NCI-H2029 (cell line): ENCODE measurements at places on chromosomes 13 and 19.

DNA sequence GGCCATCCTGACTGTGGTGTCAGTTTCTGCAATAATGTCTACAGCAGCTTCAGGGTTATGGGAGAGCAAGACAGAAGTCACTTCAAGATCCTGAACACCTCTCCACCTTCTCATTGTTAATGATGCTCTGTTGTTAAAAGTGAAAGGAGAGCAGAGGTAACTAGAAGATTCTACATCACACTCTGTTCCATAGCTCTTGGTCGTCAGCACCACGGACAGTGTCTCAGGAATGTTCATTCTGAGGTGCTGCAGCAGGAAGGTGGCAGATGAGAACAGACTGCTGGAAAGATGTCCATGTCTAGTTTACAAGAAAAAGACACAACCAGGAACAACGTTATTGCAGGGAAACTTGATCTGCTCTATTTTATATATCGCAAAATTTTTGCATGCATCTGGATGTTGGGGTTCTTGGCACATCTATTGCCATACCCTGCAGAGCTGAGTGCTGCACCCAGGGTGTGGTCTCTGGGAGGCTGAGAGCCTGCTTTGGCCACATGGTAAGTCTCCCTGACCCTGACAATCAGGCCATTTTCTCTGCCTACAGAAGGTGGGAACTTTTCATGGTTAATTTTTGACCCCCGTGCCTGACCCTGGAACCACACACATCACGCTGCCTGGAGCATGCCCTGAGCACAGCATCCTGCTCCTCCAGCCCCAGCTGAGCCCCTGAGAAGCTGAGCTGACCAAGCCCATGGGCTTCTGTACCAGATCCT lies 12.7 kb downstream of the CEACAM21 start:
- no peak for DNase-seq

DNA sequence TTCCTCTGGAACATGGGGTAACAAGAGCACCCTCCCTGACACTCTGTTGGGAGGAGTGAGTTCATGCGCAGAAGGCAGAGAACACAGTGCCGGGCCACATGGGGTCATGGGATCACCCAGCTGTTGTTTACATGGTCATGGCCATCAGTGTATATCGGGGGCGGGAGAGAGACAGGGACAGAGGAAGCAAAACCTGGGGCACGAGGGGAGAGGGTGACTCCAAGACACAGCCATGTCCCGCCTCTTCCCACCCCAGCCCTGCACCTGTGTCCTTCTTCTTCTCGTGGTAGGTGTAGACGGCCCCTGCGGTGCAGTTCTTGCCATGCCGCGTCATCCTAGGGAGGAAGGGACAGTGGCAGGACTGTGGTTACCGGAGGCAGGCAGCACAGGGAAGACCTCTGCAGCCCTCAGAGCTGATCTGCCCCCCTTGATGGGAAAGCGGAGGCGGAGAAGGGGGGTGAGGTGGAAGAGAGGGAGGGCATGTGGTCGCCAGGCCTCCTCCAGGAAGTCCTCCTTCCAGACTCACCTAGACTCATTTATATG lies 19.9 kb downstream of the NOSIP start:
- DNase-seq: no peak

DNA sequence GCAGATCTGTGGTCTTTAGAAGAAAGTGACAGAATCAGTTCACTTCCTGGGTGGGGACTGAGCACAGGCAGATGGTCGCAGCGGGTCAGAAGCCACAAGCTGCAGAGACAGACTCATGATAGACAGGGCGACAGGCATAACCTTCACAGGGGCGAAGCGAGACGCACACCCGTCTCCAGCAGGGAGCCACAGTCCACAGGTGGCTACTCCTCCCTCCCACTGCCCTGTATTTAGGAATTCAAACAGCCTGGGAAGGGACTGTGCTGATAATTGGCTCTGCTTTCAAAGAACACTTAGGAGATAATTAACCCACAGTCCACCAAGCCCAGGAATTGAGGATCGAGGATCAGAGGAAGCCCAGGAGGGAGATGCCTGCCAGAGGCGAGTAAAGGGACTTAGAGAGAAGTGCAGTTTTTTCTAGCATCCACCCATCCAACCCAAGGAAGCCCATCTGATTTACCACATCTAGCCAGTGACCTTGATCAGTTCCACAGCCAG lies 23.2 kb downstream of the RFX2 start:
- peak; percentile 37 for DNase-seq

- no peak for DNase-seq
Observed at GRCh38 chr13:39100996-39101738, 62.9 kb downstream of the NHLRC3 start.

GRCh38 chr13:79936368-79937136 lies 404.4 kb downstream of the SPRY2 start:
- DNase-seq: no peak

DNA sequence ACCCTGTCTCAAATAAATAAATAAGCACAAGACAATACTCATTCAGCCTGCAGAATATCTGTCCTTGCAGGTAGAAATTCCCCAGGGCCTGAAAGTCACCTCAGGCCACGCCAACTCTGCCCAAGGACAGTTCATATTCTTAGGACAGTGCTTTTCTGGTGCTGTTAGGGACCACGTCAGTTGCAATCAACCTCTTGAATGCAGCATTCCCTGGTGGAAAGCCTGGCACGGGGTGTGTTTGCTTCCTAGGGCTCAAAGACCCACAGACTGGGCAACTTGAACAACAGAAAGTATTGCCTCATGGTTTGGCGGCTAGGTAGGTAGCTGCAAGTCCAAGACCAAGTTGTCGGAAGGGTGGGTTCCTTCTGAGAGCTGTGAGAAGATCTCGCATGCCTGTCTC lies 160.3 kb downstream of the KCTD15 start:
- DNase-seq: no peak

DNA sequence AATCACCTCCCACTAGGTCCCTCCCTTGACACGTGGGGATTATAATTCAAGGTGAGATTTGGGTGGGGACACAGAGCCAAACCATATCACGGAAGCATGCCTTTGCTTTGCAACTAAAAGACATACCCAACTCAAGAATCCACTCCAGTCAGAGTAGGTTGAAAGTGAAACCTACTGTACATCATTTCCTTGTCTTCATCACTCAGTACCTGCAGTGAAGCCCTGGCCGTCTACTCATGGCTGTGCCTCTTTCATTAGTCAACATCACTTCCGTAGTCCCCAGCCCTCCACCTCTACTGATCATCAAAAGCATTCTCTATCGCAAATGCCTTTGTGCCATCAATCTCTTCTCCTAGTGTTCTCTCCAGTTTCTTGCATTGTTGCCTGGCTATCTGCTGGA lies 343.1 kb upstream of the ARGLU1 start:
- no peak for DNase-seq

- DNase-seq: no peak
Observed at GRCh38 chr19:41541990-41542584, 33.9 kb upstream of the CEACAM21 start.

DNA sequence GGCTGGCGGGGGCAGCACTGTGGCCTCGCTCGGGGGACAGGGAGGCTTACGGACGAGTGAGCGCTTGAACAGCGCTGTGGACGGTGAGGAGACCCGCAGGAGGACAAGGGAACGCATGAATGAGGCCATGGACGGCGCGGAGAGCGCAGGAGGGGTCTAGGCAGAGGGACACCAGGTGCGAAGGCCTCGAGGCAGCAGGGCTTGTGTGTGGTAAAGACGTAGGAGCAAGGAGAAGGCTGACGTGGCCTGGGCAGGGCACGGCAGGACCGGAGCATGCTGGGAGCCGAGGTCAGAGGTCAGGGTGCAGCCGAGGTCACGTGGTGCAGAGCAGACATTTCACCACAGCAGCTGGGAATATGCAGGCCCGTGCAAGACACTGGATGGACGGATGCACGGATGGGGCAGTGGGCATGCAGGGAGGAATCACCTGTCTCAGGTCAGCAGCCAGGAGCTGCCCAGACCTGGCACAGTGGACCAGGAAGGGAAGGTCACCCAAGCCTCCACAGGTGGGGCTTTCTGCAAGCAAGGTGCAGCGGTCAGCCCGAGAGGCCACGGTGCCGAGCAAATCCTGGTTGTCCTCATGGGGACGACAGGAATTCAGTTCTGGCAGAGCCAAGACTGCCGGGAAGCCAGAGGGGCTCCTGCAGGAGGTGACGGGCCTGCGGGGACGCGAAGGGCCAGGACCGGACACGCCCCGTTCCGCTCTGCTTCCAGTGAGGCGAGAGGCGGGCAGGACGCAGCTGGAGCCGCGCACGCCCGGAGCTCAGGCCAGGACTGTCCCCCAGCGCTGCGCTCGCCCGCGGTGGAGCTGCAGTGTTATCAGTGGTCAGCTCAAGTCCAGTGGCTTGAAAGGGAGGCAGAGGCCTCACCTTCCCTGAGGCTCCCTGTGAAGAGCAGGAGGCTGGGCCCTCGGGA lies 72.2 kb downstream of the RASA3 start:
- DNase-seq: no peak

GRCh38 chr13:54699831-54700230 lies 1671.2 kb downstream of the OLFM4 start:
- no peak for DNase-seq

- no peak for DNase-seq
Observed at GRCh38 chr19:35141837-35142605, 1.0 kb upstream of the FXYD7 start.

- peak; percentile 85 for DNase-seq
Observed at GRCh38 chr19:55209693-55210472, 582 bp upstream of the PTPRH start.

DNA sequence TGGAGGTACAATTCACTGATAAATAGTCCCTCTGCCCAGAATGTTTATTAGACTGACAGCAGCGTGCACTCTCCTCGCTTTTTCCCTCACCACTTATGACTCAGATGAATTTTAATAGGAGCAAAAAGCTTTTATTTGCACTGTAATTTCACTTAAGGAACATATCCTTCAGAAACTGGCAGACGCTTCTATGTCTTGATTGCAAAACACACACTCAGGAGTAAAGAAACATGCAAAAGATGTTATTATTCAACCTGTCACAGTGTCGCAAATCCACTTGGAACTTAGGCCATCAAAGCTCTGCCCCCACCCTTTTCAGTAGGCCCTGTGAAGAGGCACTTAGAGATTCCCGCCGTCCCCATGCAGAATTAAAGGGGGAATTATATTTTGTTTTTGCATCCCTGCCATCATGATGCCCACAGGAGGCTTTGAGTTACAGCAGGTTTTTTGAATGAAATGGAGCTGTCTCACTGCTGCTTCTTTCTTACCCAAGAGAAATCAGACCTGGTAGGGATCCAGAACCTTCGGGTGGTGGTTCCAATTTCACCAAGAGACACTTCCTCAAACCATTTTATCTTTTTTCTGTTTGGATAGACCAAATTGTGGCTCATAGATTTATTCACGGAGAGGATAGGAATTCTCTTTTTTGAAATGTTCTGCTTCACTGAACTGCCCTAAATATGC lies 74.5 kb downstream of the GGACT start:
- DNase-seq: peak; percentile 53

DNA sequence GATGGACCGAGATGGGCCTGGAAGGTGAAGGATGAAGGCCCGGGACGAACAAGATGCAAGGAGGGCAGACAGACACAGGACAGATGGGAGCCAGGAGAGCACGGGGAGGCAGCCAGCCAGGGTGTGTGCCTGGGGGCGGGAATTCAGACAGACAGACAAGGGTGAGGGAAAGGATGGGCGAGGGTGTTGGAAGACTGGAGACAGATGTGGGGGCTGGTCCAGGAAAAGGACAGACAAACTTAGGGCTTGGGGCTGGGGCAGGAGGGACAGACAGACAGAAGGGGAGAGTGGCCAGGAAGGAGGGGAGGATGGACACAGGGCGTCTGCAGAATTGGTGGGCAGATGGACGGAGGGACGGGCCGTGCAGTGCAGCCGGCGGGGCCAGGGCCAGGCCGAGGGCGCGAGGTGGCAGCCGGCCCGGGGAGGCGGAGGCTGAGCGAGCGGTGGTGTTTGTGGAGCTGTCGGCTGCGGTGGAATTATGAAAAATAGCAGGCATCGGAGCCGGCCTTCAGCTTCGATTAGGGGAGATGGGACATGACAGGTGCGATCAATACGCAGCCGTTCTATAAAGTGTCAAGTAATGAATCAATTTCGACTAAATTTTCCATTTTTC lies 4.6 kb upstream of the ERFL start:
- DNase-seq: no peak

DNA sequence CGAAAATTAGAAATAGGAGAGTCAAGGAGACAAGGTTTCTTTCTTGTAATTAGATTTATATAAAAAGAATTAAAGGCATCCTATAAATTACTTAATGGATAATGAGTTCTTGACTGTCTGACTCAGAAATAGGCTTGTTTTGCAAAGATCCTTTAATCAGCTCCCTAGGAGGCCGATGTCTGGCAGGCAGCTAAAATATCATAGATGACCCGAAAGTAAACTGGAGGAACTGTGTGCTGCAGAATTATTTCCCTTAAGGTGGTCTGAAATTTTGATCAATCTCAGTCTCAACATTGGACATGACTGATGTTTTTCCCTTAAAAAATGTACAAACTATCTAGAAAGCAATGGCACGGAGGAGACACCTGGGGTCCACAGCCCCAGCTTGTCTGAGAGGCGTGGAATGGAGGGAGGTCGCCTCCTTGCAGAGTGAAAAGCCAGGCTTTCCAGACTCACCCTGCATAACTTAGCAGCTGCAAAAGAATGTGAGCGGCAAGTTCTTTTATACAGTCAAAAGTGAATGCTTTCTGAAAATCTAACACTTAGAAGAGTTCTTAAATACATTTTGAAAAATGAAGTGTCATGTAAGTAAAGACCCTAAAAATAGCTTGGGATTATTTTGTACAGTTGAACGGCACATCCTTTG lies 44.8 kb downstream of the MBNL2 start:
- no peak for DNase-seq

DNA sequence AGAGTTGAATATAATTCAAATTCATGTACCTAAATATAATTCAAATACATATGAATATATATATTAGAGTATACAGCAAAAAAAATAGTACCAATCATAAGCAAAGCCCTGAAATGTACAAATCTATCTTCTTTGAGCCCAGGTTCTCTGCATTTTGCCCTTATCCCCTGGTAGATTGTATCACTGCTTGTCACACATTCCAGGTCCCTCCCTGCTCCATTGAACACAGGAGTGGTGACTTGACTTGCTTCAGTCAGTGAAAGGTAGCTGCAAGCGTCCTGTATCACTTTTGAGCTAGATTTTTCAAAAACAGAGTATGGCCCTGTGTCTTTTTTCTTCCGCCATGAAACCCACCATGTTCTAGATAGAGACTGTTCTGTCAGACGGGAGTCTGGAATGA lies 369.4 kb downstream of the LIG4 start:
- DNase-seq: no peak

- DNase-seq: no peak
Observed at GRCh38 chr19:33487901-33488800, 33.4 kb downstream of the PEPD start.

DNA sequence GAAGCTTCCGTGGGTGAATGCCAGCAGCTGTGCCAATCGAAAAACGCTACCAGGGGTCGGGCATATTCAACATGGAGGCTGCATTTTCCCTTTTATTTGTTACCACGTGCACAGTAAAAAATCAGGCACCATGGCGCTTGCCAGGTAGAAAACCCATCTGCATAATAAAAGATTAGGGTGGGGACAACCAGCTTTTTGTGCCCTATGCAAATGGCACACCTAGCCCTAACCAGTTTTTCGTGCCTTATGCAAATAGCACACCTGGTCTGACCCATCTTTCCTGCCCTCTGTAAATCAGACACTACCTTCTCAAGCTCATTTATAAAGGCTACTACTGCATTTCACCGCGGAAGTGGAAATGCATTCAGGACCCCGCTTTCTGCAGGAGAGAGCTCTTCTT lies 62.1 kb upstream of the FREM2 start:
- DNase-seq: peak; percentile 18
